Effector memory CD4-positive, alpha-beta T cell (primary cell): ENCODE measurements at places on chromosomes 1 and 21.

- no peak for DNase-seq
These were observed 52.5 kb upstream of the HSPA13 start for GRCh38 chr21:14435423-14435822.

GRCh38 chr1:1171546-1172340, 1.9 kb upstream of the TTLL10 start:
- DNase-seq = peak; percentile 19

DNA sequence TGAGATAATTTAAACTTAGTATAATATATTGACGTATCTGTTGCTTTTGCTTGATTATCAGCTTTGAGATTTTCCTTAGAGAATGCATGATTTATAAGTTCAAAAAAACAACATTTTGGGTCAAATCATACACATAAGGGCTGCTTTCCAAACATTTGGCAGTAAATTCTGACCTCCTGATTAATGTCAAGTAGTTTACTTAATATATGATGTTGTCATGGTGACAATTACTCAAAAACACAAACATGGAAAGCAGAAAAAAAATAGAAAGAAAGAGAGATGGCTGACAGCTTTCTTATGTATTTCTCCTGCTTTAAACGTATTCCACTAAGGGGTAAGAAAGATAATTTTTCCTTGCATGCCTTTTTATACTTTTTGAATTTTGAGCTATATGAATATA, 258.2 kb upstream of the C1orf105 start:
- no peak for DNase-seq

DNA sequence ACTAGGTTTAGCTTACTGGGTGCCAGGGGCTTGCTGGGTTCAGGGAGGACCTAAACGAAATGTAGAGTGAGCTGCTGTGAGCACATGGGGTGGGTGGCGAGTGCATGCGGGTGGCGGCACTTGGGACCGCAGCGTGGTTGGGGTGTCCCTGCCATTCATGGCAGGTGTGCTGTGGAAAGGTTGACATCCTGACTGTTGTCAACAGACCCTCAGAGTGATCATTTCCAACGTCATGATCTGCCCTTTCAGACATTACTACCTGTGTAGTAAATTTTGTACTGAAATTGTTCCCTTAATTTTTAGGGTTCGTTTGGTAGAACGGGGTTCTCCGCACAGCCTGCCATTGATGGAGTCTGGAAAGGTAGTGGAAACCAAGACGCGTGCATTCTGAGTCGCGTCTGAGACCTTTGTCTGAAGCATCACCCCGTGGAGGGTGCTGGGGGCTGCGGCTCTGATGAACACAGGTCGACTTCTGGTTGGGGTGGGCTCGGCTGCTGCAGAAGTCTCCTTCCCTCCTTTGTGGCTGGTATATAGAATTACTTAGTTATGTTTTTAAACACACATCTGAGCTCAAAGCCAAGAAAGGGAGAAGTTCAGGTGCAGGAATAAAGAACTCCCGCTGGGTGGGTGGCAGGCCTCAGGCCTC, 43.3 kb downstream of the S100B start:
- no peak for DNase-seq

- no peak for DNase-seq
These were observed 29.3 kb downstream of the NIBAN1 start for GRCh38 chr1:184945029-184945428.

- DNase-seq = peak; percentile 38
These were observed at the start of gene KCNH1 for GRCh38 chr1:211133836-211134669. Gene KCNH1, minus strand, starts transcription at chr1:211134148. Its CDS starts 203 bp downstream, at chr1:211133945.

DNA sequence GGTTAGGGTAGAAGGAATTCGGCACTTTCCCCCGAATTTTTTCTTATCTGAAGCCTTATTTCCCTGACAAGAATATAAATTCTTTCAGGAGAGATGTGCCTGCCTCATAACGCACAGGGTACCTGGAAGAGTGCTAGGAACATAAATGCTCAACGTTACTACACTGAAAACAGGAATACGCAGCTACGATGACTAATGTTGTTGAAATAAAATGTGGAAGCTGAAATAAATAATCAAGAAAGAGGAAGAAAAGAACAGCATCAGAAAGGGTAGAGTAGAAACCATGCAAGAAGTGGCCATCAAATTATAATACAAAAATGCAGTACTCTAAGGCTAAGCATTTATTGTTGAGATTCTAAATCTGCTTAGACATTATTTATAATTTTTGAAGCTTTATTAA, 33.9 kb downstream of the SLC66A1 start:
- DNase-seq = no peak

- DNase-seq = no peak
These were observed 102.4 kb downstream of the CACHD1 start for GRCh38 chr1:64572222-64572900.

GRCh38 chr1:119318466-119319309, 49.9 kb upstream of the HAO2 start:
- no peak for DNase-seq

GRCh38 chr1:214708321-214708955, 105.4 kb downstream of the CENPF start:
- DNase-seq = no peak

GRCh38 chr1:2457444-2457843, 18.6 kb upstream of the PLCH2 start:
- DNase-seq = no peak

DNA sequence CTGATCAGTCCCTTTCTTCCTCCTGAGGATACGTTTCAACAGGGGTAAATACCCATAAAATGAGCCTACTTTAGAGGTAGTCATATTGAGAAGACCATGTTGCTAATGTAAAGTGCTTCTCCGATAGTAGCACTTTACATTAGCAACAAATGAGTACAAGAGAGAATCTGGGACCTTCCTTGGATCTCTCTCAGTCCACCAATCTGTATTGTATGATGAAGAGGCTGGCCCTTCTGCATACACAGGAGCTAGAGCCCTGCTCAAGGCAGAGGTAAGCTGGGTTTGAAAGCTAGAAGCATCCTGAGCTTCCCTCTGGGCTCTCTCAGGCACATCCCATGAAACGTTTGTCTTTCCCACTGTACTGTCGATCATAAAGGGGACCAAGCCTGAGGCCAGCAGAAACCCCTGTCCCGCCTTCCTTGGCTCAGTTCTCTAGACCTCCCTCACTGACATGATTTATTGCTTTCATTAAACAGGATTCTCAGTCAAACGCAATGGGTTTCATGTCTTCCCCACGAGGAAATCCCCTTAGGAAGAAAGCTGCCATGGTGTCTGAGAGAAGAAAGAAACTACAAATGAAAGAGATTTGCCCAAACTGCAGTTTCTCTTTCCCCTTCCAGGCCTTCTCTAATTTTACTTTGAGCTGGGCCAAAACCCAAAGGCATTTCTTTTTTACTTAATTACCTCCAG, 62.8 kb upstream of the BCAR3 start:
- DNase-seq = no peak

DNA sequence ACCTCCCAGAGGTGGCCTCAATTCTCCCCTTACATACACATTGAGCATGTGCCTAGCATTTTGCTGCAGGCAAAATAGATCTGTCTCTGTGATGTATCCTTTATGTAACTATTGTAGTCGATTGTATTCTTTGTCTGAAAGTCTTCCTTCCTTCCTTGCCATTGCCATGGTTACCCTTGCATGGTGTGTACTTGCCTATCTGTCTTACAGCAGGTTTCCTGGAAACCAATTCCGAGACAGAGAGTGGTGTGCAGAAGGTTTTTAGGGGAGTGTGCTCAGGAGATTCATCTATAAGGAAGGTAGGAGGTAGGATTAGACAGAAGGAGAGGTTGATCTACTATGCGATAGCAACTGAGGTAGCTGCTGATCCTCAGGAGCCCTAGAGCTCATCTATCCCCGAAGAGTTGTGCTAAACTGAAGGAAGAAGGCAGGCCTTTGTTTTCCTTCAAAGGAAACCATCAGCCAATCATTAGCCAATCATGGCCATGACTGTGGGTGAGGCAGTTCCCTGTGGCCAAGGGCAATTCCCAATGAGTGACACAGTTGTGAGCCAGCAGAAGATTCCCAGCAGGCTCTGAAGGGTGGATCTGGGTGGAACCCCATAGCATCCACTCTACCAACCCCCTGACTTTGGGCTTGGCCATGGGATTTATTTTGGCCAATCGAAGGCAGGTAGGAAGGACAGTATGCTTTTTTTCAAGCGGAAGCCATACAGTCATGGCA, 15.0 kb downstream of the CITED4 start:
- DNase-seq = no peak

- peak; percentile 57 for DNase-seq
These were observed 144.2 kb upstream of the KRTAP19-8 start for GRCh38 chr21:31182231-31183140.

- no peak for DNase-seq
These were observed 46.8 kb downstream of the SAMSN1 start for GRCh38 chr21:14499316-14499715.

GRCh38 chr1:226131639-226132038, 54.9 kb downstream of the ACBD3 start:
- no peak for DNase-seq

DNA sequence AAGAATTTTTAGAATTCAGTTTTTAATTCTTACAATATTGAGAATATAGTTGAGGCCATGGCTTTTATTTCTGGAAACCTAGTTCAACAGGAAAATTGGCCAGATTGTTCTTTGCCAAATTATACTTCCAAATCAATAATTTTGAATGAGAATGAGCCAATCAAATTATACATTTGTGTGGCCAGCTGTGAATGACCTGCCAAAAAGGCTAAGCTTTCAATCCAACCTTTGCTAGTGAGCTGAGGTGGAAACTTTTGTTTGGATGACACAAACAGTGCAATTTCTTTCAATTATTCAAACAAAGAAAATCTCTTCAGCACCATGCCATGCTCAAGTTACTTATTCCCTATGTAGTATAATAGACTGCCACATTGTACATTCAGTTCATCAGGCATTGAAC, 167.8 kb downstream of the PATJ start:
- DNase-seq = no peak

DNA sequence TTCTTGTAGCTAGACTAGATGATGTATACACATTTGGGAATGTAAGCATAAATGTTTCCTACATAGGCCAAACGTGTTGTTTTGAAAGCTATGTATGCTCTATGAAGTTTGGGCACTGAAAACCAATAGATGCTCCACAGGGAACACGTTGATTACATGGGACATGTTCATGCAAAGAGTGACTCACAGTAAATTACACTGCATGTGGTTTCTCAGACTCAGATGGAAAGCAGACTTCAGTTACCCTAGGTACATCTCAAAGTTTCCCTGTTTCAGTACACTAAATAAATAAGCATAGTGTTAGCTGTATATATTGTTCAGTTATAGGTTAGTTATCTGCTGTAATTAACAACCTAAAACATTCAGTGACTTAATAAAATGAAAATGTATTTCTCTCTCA, 301.9 kb upstream of the RUNX1 start:
- DNase-seq = no peak

GRCh38 chr1:44236490-44237272, 23.4 kb downstream of the DMAP1 start:
- no peak for DNase-seq

GRCh38 chr1:73953586-73953985, 244.4 kb downstream of the LRRIQ3 start:
- DNase-seq = no peak

DNA sequence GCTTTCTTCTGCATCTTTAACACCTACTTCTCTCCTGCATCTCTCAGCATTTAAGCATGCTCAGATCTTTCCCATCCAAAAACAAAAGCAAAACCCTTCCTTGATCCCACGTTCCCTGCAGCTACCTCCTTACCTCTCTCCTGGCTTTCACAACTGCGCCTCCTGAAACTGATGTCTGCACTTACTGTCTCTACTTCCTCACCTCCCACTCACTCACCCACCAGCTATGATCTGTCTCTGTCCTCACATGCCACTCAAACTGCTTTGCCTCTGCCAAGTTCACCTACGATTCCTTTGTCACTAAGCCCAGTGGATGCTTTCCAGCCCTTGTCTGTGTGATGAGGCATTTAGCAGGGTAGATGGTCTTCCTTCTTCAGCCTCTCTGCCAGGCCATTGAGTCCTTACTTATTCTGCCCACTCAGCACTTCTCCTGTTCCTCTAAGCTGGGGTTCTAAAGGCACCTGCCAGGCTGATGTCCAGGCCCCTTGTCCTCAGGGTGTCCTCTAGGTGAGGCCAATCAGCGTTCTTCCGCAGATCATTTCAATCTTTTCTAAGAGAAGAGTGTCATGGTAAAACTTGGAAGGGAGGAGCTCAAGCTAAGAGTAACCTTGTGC, 10.0 kb upstream of the GJB3 start:
- DNase-seq = no peak

DNA sequence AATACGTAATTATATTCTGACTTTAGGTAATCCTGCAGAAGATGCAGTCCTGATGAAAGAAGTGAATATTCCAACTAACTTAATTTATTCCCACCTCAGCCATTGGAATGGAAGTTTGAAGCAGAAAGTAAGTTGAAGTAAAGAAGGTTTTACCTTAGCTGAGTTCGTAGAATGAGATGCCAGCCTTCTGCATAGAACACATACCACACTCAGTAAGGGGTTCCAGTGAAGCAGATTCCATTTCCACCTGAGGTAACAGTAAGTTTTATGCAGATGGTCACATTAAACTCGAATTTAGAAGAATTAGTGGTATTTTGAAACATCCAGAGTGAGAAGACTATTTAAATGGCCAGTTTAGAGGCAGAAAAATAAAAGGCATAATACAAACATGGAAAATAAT, 20.2 kb downstream of the RBM11 start:
- no peak for DNase-seq

DNA sequence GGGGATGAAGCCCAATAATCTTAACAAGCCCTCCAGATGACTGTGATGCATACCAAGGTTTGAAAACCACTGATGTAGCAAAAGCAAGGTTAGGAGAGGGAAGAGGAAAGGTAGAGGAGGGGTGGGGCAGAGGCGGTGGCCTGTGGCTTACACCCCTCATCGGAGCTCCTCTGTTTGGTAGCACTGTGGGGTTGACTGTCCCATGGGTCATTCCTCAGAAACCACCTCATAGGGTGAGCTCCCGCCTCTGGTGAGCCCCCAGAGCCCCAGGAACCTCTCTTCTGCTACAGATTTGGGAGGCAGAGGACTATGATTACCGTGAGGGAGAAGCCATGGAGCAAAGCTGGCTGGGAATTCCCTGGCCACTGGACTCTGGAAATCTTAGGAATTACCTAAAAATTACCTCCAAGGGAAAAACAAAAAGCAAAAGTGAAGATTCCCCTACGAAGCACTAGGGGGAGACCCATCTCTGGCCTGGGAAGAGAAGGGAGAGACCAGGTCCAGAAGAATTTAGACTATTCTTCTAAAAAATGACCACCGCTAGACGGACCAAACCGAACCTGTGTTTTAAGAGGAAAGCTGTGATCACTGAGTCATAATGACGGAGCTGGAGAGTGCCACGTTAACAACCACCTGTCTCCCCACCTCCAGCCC, 1.5 kb upstream of the RASSF5 start:
- DNase-seq = no peak
